Panc1 (cell line): ENCODE measurements at places on chromosomes 7 and 10.

- no peak for DNase-seq
Observed at GRCh38 chr10:95403700-95404461, 113.1 kb upstream of the PDLIM1 start.

GRCh38 chr7:49839863-49840645, 66.6 kb downstream of the VWC2 start:
- no peak for DNase-seq

GRCh38 chr10:7070950-7071349, 339.9 kb downstream of the SFMBT2 start:
- no peak for DNase-seq

- no peak for DNase-seq
Observed at GRCh38 chr10:129491123-129491734, 24.2 kb downstream of the MGMT start.

DNA sequence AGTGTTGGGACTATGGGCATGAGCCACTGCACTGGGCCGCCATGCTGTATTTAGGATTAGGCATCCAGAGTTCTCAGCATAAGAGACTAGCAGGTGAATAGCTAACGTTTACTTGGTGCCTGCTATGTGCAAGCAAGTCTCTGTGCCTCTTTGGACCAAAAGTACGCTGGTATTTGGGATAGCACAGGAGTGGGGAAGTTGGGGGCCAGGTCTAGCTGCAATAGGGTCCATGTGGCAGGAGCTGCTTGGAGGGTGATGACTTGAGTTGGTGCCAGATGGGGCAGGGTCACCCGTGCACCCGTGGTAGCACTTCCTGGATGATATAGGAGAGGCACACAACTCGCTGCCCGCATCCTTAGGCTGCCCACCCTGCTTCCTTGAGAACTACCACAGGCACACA, 22.4 kb downstream of the NACAD start:
- DNase-seq = no peak

DNA sequence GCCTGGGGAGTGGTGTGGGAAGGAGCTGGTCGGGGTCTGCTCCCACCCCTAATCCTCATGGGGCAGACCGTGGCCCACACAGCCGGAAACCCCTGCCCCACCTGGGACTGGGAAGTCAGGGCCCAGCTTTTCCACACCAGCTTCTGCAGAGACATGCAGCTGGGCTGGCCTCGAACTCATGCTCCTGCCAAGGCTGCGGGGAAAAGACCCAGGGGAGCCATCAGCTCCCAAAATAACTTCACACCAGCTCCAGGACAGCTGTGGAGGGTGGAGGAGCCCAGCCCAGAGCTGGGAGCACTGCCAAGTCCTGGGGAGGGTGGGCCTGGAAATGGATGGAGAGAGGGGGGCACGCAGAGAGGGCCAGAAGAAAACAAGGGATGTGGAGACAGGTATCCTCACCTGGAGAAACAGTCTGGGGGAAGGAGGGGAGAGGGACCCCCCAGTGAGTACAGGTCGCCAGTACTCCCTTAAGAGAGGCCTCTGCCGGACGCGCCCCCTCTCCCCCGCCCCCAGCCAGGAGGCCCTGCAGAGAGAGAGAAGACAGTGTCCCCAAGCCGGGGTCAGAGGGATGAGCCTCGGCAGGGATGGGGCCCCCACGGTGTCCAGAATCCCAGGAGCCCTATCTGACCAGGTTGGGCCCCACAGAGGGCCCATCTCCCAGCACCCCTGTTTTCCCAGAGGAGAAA, 11.5 kb upstream of the GRIFIN start:
- no peak for DNase-seq

DNA sequence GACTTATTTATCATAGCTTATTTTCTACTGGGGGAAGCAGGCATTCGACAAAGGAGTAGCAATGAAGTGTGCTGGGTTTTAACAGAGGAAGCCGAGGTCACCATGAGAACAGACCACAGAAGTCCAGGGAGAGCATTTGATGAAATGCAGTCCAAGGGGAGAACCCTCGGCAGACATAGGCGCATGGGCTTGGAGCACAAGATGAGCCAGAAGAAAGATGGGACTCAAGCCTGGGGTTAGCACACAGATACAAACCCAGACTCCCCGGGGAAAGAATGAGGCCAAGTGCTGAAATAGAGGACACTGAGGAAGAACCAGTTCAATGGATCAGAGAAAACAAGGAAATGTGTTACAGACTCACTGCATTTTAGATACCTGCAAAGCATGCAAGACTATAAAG, 209.5 kb downstream of the FAM107B start:
- DNase-seq = no peak

GRCh38 chr10:101071267-101071884, 9.6 kb downstream of the KAZALD1 start:
- no peak for DNase-seq

GRCh38 chr7:159102681-159103381, 41.8 kb downstream of the VIPR2 start:
- DNase-seq = no peak

DNA sequence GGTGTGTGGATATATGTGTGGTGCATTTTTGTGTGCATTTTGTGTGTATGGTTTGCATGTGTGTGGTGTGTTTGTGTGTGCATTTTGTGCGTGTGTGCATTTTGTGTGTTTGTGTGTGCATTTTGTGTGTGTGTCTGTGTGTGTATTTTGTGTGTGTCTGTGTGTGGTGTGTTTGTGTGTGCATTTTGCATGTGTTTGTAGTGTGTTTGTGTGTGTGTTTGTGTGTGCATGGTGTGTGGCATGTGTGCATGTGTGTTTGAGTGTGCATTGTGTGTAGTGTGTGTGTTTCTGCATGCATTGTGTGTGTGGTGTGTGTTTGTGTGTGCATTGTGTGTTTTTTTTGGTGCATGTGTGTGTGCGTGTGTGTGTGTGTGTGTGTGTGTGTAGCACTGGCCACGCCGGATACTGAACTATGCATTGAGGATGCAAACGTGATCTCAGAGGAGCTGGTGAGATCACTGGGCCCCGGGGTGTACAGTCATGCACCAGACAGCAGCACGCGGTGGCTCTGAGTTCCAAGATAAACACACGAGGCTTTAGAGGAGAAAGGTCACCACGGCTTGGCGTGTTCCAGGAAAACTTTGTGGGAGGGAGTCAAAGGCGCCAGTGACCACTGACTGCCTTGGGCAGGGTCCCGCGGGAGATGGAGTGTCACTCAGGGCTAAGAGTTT, 106.6 kb upstream of the SHH start:
- peak; percentile 96 for DNase-seq

DNA sequence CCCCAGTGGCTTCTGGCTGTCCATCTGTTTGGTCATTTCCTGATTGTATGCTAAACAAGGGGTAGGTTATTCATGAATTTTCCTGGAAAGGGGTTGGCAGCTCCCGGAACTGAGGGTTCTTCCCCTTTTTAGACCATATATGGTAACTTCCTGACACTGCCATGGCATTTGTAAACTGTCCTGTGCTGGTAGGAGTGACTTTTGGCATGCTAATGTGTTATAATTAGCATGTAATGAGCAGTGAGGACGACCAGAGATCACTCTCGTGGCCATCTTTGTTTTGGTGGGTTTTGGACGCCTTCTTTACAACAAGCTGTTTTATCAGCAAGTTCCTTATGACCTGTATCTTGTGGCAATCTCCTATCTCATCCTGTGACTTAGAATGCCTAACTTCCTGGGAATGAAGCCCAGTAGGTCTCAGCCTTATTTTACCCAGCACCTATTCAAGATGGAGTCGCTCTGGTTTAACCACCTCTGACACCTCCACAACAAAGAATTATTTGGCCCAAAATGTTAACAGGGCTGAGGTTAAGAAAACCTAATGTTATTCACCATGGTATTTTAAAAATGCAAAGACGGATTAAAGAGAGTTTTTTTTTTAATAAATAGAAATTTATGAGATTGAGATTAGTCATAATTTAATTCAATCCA, 2.4 kb upstream of the PTN start:
- DNase-seq = no peak

GRCh38 chr10:52400562-52400961, 86.5 kb downstream of the DKK1 start:
- DNase-seq = no peak

- no peak for DNase-seq
Observed at GRCh38 chr10:113515601-113516000, 37.3 kb upstream of the HABP2 start.

DNA sequence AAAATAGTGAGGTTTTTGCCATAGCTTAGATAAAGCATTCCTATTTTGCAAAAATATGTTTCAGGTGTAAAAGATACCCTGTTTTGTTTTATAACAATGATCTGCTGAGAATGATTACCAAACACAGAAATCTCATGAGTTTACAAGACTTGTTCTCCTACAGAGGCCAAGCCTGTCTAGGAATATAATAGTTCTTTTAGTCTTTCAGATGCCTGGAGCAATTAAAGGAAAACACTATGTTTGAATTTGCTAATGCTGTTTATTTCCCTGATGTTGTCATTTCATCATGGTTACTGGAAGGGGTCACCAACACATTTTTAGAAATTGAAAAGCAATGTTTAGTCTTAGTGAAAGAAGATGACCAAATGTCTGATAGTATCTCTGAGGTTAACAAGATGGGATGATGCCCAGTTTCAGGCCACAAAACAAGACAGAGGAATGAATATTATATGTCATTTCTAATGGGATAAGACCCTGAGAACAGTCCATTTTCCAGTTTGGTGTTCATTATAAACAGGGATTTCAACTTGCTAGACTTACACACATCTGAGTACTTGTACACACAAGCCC, 559.9 kb downstream of the INHBA start:
- no peak for DNase-seq

DNA sequence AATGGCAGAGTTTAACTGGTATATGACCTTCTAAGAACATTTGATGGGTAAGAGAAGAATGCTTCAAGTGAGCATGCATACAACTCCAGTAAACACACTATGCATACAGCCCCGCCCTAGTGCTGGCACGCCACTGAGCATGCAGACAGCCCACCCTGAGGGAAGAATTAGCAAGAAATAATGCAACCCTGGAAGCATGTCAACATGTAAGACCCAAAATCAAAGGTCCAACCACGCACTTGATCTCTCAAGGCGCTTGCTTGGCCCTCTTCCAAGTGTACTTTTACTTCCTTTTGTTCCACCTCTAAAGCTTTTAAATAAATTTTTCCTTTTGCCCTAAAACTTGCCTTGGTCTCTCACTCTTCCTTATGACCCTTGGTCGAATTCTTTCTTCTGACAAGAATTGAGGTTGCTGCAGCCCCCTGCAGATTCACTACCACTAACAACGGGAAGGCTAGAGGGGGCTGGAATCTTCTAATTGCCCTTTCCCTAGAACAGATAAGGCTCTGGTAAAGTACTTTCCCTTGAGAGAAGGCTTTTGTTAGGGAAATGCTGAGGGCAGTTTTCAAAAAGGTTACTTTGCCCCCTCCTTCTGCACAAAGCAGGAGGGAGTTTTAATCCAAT, 3.4 kb downstream of the FAM24B start:
- no peak for DNase-seq

DNA sequence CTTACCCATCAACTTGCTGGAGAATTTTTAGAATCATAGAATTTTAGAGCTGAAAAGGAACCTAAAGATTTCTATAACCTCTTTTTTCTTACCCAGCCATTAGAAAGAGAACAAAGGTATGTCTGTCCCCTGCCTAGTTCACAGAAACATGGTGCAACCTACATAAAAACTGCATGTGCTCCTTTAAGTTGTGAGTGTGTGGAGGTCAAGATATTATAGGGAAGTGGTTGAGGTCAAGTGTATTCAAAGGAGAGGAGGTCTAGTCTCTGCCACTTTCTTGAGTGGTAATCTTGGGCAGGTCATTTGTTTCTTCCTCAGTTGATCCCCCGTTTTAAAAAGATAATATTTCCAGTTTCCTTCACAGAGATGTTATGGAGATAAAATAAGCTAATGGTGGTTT, 6.4 kb downstream of the UBTD1 start:
- no peak for DNase-seq

- DNase-seq = no peak
Observed at GRCh38 chr10:50387007-50387731, 135.9 kb upstream of the ASAH2 start.

DNA sequence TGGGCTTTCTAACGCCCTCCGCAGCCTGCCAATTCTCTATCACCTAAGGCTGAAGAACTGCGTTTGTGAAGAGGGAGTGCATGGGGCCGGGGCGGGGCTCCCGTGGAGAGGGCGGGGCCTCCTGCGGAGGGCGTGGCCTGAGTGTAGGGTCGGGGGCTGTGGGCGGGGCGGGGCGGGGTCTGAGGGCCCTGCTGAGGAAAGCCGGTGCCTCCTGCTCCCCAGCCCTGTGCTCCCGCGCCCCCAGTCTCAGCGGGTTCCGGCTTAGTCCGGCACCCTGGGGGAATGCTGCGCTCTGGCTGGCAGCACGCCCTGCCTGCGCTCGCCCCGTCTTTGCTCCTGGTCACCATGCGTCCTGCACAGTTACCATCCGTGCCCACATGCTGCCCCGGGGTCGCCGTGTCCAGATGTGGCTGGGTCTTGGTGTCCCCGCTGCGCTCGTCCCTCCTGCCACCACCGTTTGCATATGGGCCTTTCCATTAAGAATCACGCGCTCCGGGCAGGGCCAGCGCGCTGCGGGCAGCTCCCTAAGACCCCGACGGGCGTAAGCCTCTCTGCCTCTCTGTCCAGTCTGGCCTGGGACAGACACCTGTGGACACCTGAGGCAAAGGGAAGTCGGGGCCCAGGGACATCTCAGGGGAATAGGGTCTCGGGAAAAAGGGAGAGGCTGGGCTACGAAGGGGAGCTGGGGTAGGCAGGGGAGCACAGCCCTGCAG, 144.0 kb upstream of the RET start:
- no peak for DNase-seq

DNA sequence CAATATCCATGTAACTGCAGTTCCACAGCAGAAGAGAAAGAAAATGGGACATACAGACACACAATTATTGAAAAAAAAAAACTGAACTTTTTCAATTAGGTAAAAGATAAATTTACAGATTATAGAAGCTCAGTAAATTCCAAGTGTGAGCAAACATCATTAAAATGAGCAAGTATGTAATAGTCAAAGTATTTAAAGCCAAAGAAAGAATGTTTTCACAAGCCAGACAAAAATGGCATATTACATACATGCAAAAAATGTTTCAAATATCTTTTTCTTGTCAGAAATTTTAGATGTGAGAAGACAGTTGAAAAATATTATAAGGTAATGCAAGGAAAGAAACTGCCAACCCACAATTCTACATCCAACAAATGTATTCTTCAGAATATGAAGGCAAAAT, 150.2 kb upstream of the AKR1E2 start:
- no peak for DNase-seq

DNA sequence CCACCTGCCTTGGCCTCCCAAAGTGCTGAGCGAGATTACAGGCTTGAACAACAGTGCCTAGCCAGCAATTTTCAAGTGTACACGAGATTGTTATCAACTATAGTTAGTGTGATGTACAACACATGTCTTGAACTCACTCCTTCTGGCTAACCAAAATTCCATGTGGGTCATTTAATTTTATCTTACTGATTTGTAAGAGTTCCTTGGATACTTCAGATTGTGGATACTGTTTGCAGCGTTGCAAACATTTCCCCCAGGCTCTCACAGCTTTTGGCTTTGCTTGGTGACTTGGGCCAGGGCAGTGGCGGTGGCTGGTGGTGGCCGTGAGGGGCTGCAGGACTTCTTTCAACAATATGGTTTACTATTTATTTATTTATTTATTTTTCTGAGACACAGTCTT, 8.5 kb upstream of the TMEM270 start:
- no peak for DNase-seq
